ENCODE measurements at places on chromosomes 7 and 10.

DNA sequence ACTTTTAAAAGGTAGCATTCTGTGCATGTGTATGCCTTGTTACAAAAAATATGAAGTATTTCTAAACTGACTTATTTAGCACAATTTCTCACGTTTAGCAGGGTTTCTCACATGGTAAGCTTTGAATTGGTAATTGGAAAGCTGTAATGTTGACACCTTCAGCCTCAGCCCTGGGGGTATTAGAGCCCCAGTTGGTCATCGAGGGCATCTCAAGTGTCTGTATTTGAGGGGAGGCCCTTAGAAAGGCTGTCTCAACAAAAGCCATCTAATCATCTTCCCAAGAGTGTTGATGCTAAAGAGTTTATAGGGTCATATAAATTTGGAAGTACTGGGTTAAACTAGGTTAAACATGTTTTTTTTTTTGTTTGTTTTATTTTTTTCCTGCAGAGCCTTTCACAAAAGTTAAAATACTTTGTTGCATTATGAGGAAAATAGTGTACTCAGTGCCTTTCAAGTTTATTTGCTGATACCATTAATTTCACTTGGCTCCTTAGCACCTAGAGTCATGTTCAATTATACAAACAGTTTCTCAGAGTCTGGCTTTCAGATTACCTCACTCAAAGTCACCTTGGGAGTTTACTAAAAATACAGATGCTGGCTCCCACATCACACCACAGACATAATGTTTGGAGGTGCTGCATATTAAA, 134.0 kb downstream of the CD36 start:
- DNase-seq = no peak

DNA sequence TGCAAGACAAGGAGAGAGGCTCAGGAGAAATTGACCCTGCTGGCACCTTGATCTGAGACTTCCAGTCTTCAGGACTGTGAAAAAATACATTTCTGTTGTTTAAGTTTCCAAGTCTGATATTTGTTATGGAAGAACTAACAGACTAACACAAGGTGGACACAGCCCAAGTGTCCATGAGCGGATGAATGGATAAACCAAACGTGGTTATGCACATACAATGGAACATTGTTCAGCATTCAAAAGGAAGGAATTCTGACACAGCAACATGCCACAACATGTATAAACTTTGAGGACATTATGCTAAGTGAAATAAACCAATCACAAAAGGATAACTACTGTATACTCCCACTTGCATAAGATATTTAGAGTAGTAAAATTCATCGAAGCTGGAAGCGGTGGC, 76.5 kb downstream of the FAM13C start:
- DNase-seq = no peak

- DNase-seq = no peak
Measured at GRCh38 chr7:128164955-128165670, 76.0 kb upstream of the LEP start.

DNA sequence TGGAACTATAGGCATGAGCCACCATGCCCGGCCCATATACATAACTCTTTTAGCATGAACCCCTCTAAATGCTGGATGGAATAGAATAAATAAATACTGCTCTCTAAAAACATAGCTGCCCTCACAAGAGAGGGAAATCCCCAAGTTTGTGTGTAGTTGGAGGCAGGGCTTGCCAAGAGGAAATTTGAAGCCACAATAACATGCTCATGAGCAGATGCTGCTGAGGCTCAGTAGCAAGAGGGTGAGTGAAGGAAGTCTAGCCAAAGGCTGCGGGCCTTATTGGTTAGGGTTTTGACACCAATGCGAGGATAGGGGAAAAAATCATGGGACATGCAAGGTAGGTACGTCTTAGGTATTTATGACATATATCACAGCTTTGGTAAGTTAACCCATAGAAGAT, 17.3 kb downstream of the TPK1 start:
- no peak for DNase-seq

GRCh38 chr10:7337431-7338171, 73.2 kb downstream of the SFMBT2 start:
- no peak for DNase-seq

DNA sequence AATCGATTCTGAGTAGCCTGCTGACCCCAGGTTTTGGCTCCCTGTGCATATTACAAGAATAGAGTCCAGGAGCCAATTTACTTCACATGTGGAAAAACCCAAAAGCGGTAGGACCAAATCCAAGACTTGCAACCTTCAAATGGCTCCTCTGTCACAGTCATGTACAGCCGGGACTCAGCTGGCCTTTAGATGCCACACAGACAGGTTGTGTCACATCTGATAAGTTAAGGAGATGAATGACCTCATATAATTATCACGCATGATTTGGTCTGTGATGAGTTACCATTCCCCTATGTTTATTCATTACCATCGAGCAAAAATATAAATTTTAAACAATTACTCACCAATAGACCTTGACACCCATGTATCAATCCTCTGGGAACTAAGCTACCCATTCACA, 14.2 kb downstream of the CACNA2D1 start:
- no peak for DNase-seq

Data from fibroblast of skin of left quadriceps (primary cell).